ENCODE measurements at places on chromosomes 4 and X.

- DNase-seq = no peak
Observed at GRCh38 chr4:13547485-13548041, 3.3 kb upstream of the NKX3-2 start.

DNA sequence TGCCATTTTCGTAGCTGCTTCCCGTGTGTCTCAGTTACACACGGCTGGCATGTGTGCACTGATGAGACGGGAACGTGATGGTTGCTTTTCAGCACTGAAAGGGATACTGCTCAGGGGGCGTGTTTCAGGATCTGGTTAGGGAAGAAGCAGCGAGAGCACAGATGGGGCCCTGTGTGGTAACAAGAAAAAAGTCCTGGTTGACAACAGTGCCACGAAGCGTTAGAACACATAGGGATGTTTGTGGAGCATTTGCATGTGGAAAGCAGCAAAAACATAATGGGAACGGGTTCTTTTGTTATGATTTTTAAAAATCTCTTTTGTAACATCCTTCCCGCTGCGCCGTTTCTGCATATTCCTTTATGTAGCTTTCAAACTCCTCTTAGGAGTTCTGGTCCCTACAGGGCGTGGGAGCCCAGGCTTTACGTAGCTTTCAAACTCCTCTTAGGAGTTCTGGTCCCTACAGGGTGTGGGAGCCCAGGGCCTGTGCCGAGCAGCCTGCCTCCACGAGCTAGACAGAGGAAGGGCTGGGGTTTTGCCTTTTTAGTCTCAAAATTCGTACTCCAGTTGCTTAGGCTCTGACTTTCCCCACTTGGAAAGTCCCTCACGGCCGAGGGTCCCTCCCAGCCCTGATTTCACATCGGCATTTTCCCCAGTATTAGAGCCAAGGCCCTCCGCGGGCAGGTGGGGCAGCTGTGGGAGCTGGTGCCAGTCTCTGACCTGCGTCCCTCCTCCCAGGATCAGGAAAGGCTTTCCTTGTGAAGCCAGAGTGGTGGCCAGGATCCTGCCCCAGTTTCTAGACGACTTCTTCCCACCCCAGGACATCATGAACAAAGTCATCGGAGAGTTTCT, 11.0 kb upstream of the MSANTD1 start:
- DNase-seq = no peak

DNA sequence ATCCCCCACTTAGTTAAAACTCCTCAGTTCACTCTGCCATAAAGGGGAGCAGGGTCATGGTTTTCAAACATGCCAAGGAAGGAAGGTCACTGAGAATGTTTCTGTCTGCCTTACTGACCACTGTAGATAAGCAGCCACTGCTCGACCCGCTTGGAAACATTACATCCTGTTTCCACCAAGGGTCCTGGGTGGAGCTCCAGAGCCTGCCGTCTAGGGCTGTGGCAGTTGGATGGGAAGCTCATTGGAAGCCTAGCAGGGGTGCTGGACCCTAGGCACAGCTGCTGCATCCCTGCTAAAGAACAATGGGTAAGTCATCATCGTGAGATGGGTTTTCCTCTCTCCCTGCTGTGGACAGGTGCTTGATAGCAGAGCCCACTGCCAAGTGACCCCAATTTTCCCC, 76.0 kb upstream of the SRD5A3 start:
- no peak for DNase-seq

GRCh38 chr4:154088741-154089140, 299.9 kb upstream of the SFRP2 start:
- peak; percentile 22 for DNase-seq

DNA sequence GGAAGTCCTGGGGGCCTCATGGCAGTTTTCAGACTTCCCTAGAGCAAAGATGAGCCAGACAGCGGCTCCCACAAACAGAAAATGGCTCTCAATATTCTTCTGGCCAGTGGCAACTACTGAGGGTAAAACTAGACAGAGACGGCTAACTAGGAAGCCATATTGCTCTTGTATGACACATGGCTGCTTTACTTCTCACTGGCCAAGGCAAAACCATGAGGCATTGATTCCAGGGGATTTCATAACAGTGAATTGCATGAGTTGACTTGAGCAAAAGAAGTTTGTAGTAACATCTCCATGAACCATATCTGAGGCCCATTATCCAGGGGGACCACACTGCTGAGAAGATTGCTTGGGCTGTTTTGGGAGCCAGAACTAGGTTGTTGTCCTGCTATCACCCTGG, 13.7 kb upstream of the TLR8 start:
- DNase-seq = no peak

DNA sequence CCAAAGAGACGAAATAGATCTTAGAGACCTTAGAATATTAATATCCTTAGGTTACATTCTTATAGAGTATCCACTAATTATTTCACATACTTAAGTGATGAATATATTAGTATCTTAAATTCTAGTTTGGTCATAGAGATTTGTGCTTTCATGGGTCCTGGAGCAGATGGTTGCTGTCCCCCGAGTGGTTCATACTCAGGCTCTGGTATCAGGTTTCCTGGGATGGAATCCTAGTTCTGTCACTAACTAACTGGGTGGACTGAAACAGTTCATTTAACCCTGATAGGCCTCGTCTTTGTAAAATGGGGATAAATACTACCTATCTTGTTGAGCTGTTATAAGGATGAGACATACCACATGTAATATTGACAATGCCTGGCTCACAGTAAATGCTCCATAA, 264.6 kb downstream of the TENM3 start:
- DNase-seq = no peak

DNA sequence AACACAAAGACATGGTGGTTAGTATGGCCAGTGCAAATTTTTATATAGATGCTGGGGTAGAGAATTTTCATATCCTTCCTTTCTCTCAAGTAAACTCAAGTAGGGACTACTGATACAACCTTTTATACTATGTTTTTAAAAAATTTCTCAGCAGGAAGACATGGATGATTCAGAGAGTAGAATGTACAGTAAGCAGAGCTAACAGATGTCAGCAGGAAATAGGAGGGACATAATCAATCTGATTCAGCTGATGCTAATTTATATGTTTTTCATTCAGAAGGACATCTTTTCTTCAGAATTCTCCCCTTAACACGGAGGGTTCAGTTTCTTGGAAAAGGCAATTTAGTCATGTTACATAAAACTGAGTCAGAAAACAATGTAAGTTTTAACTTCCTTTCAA, 95.4 kb downstream of the GRIA2 start:
- DNase-seq = peak; percentile 15

All from astrocyte of the spinal cord (primary cell).